DMS 273 treated with DMSO at 0.1 percent for 48 hours (cell line): ENCODE measurements at places on chromosomes 11 and 22.
A peak's percentile ranks its signal among the peaks of the same experiment; 100 is the strongest.

GRCh38 chr11:123578778-123579481 lies 75.5 kb downstream of the SCN3B start:
- DNase-seq, result no peak

DNA sequence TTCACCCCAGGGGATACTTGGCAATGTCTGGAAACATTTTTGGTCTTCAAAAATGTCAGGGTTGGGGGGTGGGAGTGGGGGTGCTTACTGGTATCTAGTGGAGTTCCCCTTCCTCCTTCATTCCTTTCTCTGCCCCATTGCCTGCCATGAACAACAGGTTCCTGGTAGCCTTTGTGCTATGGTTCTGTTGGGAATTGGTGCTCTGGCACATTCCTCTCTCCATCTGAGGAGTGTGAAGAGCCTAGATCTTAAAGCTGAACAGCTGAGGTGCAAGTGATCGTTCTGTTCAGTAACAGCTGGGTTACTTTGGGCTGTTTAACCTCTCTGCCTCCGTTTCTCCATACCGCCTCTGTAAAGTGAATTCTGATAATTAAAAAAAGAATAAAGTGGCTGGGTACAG lies 64.3 kb downstream of the C22orf31 start:
- no peak for DNase-seq

- peak; percentile 43 for DNase-seq
These were observed 46.2 kb downstream of the IGF2 start for GRCh38 chr11:2092956-2093412.

DNA sequence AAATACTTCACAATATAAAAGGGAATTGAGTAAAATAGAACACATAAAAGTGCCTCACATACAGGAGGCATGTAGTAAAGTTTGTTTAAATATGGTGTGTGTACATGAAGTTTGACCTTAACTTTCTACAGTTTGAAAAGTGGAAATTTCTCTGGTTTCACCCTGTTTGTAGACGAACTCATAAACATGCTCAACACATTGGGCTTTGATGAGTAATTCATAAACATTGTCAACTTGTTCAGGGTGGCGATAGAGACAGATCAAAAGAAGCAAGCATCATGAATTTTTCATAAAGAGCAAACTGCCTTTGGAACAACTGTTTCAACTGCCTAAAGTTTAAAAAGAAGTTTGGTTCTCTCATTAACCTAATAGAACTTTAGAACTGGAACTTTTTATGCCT lies 9.1 kb downstream of the SLN start:
- DNase-seq, result no peak

DNA sequence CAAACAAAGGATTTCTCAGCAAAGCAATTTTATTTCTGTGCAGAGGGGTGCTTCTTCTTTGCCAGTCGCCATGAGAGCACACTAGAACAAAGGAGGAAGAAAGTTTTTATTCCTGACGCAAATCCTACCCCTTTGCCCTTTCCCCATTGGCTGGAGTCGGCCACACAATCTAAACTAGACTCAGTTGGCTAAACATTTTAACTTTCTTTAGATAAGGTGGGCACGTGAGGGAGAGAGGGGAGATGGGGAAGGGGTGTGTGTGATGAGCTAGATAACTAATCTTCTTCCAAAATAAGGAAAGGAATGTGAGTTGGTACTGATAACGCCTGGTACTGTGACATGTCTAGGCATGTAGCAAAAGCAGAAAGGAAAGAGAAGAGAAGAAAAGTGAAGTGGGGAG lies 626 bp downstream of the TRIM22 start:
- DNase-seq, result no peak

DNA sequence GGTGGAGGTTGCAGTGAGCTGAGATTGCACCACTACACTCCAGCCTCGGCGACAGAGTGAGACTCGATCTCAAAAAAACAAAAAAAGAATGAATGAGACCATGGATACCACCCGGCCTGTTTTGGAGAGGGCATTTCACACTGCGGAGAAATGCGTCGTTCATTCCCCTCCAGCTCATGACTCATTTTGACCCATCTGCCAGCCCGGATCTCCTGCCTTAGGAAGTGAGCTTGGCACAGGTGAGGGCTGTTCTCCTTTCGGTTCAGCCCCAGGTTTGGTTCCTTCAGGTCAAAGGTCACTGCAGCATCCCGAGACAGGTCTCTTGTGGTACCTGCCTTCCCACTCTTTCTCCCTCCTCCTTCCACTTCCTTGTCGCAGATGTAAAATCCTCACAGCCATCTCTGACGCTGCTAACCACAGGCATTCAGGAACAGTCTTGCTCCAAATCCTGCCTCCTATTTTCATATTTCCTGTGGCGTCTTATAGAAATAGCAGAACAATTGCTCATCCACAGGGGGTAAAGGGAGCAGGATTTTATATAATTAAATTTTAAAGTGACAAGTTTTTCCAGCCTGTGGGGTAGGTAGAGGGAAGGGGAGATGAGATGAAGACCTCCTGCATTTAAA lies 517.9 kb downstream of the NTM start:
- no peak for DNase-seq

GRCh38 chr11:129865701-129866100 lies 29.7 kb downstream of the NFRKB start:
- DNase-seq, result no peak

DNA sequence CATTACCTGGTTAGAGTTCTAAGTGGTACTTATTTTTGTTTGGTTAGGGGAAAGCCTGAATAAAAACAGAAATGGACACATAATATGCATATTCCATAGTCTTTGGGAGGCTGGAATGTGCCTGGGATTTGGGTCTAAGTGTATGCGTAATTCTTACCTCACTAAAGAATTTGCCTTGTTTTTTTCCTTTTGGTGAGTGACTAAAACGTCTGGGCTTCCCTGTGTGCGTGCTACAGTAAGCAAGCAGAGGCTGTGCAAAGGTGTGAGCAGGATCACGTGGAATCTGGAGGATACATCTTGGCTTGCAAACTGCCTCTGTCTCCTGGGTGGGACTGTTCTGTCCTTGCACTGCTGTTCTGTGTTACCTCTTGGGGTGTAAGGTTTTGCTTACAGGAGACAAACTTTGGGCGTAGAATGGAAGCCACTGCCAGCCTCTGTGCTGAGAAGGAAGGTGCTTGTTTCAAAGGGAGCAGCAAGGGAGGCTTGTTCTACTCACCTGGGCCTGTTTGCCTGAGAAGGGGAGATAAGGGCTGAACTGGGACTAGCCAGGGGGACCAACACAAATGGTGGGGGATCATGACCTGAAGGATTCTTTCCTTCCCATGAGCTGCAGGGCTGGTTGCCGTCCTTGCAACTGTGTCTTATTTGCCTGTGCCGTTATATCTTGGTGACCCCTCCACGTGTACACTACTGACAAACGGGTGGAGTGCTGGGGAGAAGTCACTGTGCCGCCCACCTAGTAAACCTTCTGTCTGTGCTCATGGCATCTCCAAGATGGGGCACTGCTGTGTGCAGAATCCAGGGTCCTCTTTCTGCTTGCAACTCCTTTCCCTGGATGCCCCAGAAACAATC lies 4.5 kb downstream of the NEAT1 start:
- peak; percentile 58 for DNase-seq

DNA sequence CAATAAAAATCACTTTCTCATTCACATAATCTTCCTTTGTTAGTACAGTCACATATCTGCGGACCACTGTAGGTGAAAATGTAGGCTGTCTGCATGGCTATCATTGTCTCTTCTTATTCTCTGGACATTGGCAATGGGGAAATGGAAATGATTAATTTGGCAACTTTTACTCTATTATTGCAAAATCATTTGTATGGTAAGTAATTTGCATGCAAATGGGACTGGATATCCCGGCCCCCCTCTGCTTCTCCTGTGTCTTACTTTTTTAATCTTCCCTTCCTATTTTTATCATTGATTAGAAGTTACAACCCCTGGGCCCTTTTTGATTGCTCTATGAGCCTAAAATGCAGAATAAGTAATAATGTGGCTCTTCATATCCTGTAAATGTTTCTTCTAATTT lies 6.0 kb downstream of the GRK3 start:
- no peak for DNase-seq

GRCh38 chr11:104524254-104524653 lies 360.3 kb upstream of the PDGFD start:
- no peak for DNase-seq

DNA sequence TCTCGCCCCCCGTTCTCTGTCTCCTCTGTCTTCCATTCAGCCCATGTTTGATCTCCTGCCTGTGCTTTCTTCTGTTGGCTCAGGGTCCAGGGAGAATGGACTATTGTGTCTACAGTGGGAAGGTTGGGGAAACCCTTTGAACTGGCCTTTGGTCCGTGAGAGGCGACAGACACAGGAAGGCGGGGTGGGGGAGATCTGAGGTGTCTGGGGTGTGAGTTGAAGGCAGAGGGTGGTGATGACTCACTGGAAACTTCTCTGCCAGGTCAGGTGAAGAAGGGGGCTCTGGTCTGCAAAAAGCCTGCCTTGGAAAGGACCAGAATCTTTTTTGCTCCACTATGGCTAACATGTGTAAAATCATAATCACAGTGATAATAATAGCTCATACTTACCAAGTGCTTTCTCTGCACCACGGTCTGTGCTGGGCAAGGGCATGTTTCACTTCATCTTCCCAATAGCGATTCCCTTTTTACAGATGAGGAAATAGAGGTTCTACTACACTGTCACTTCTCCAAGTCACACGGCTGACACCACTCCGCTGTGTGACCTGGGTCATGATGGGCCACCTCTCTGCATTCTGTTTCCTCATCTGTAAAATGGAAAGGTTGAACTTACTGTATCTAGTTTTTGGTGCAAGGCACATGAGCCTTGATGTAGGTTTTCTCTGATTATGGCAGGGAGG lies 99.8 kb upstream of the ALX4 start:
- no peak for DNase-seq

GRCh38 chr11:134332189-134332631 lies 422 bp downstream of the GLB1L2 start:
- DNase-seq, result no peak

GRCh38 chr11:8777907-8778767 lies 95.5 kb downstream of the RPL27A start:
- DNase-seq, result no peak

GRCh38 chr11:23976841-23977271 lies 520.0 kb upstream of the LUZP2 start:
- DNase-seq, result no peak

DNA sequence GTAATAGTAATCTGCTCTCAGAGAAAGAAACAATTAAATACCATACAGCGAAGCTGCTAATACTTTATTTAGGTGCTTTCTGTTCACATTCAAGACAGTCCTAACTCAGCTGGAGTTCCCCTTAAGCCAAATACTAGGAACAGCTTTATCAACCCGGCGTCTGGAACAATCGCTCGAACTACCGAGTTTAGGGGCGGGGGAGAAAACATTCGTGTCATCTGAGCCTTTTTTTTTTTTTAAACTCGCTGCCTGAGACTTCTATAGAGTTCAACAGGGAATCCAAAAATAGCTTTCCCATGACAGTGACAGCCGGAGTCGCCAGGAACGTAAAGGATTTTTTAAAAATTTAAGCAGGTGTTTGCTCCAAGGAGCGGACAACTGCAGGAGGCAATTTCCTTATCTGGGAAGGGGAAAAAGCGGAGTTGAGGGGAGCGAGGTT lies 852 bp downstream of the TRAF6 start:
- DNase-seq, result no peak

DNA sequence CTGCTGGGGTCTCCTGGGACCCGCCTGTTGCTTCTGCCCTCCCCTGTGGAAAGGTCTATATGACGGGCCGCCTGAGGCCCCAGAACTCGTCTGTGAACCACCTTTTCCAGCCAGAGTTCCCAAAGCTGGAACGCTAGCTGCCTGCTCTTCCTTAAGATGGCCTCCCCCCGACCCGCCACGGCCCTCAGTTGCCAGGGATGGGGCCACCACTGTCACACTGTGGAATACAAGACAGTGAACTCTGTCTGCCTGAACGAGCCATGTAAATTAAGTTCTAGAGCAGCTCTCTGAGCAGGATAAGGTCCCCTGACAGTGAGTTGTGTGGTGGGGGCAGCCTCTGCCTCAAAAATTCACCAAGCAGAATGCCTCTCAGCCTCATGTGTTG lies 10.3 kb downstream of the CHADL start:
- no peak for DNase-seq

DNA sequence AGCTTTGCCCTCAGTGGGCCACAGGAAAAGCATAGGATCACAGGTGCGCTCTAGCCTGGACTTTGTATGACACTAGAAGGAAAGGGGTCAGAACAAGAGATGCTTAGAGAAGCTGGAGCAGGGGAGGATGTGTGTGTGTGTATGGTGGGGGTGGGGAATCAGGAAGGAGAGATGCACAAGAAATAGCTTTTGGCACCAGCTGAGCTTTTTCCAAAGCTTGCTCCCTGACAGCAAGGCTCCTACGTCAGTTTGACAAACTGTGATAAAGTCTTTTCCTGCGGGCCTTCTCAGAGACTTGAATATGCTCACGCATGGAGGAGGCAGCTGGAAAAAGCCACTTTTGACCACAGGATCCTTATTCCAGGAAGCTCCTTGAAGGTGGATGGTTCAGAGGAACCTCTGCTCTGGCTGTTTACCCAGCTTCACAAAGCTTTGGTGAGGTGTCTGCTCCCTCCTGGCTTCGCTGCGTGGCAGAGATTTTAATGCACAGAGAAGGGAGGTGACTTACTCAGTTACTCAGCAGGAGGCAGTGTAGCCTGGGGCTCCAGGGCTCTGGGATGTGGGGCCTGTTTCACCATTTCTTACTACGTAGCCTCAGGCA lies 3.9 kb downstream of the CDC42EP1 start:
- DNase-seq, result no peak

DNA sequence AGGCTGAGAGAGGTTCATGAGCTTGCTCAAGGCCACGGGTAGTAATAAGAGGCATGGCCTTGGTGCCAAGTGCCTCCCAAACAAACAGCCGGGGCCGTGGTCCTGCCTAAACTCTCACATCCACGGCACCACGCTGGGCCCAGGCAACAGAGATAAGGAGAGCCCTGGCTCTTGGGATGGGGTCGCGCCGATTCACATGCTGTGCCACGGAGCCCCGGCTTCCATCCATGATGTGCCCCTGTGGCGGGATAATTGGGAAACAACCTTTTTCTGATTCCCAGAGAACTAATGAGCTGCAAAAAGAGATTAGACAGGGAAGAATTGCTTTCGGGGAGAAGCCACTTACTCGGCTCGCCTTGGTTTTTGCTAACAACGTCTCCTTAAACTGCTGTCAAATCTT lies 22.0 kb downstream of the TP53AIP1 start:
- DNase-seq, result no peak

- no peak for DNase-seq
These were observed 19.8 kb upstream of the LRRC10B start for GRCh38 chr11:61488651-61489291.

- no peak for DNase-seq
These were observed 86.3 kb upstream of the HMGXB4 start for GRCh38 chr22:35170716-35171697.

GRCh38 chr11:44930588-44931302 lies 19.9 kb downstream of the TP53I11 start:
- no peak for DNase-seq

GRCh38 chr11:82924522-82925224 lies 23.1 kb downstream of the DDIAS start:
- DNase-seq, result no peak

GRCh38 chr11:20934516-20934915 lies 265.1 kb downstream of the NELL1 start:
- DNase-seq, result no peak

DNA sequence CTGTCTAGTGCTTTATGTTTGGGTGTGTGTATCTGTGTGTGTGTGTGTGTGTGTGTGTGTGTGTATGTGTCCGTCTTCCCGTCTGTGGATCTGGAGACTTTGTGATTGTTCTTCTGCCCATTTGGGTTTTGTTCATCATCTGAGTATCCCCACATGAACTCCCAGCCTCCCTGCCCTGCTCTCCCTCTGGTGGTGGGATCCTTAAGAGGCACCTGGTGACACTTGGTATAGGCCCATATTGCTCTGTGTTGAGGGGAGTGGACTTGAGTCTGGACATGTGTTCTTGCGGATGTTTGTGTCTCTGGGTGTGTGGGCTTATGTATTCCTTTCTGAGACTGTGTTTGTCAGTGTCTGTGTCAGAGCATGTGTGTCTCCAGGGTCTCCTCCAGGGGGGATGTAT lies 15.3 kb downstream of the RCOR2 start:
- DNase-seq, result no peak
